Myocyte (in vitro differentiated cells): ENCODE measurements at places on chromosomes 1 and 21.

DNA sequence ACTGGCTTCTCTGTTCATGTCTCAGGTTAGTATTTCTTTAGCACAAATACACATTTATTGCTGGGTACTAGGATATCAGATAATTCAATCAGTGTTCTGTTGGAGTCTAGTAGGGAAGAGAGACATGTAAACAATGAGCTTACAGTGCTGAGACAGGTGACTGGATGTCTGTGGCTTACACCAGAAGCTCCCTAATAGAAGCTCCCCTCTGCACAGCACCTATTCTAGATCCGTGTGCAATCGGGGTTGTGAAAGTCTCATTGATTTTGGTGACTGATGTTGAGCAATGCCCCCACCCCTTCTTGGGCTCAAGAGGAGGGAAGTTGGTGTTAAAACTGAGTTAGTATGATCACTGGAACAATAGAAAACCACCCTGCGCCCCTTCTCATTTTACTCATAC, 279.2 kb downstream of the RPS6KC1 start:
- no peak for DNase-seq

DNA sequence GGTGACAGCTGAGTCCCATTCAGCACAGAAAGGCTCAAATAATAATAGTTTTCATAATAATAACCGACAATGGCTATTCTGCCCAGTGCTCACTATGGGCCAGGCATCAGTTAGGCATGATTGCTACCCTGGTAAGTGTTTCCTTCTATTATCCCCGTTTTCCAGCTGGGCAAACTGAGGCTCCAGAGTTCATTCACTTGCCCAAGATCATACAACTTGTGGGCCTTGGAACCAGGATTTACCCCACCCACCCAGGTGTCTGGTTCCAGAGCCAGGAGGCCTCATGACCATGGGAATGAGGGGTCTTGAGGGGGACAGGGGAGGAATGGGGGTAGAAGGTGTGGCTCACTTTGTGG, 518 bp downstream of the PLOD1 start:
- no peak for DNase-seq

- DNase-seq = peak; percentile 79
Observed at GRCh38 chr1:8047112-8047511, 21.0 kb upstream of the ERRFI1 start.

DNA sequence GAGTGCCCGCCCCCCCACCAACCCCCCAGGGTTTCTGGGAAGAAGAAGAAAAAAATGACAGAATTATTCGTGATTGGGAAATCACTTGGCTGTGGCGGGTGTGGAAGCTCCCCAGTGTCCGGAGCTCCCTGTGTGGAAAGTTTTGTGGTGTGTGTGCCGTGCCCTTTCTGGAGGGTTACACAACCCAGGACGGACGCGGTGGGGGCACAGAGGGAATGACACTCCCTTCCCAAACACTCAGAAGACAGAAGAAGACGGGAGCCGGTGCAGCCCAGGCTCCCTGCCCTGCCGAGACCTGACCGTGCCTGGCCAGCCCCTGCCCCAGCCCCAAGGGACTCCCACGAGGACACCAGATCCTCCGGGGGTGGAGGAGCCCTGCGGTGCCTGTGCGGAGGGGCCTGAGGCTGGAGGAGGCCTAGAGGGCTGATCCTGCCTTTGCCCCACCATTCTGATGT, 33.0 kb upstream of the ADARB1 start:
- peak; percentile 59 for DNase-seq
